NCI-H774 (cell line): ENCODE measurements at places on chromosomes 12 and 14.
A peak's percentile ranks its signal among the peaks of the same experiment; 100 is the strongest.

- no peak for DNase-seq
These were observed 27.6 kb upstream of the P2RX4 start for GRCh38 chr12:121182222-121182893.

DNA sequence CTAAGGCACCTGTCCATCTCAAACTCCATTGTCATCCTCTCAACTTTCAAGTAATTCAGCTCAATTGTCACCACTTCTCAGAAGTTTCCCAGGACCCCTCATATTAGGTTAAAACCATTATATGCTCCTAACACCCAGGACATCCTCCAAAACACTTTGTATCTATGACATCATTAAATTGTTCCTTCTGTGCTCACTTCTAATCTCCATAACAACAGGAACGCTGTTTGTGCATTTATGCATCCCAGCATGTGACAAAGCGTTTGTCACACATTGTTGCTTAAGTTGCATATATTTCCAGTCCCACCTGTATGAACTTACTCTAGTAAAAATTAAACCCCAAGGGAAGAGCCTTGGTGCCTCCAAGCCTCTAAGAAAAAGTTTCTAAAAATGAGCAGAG, 133.9 kb downstream of the TBX5 start:
- peak; percentile 35 for DNase-seq

- no peak for DNase-seq
These were observed 5.3 kb upstream of the TBX5 start for GRCh38 chr12:114411071-114411837.

- no peak for DNase-seq
These were observed 91.8 kb downstream of the ITPK1 start for GRCh38 chr14:93023802-93024434.

GRCh38 chr12:19529951-19530636, 90.8 kb downstream of the AEBP2 start:
- DNase-seq: no peak

- DNase-seq: no peak
These were observed 44.6 kb upstream of the PTGDR start for GRCh38 chr14:52222901-52223300.

- DNase-seq: no peak
These were observed 5.1 kb upstream of the TNFAIP2 start for GRCh38 chr14:103118018-103118662.

GRCh38 chr14:73027546-73027945, 640 bp upstream of the ZFYVE1 start:
- no peak for DNase-seq

- no peak for DNase-seq
These were observed 443.0 kb downstream of the RAD51B start for GRCh38 chr14:68262567-68262966.

DNA sequence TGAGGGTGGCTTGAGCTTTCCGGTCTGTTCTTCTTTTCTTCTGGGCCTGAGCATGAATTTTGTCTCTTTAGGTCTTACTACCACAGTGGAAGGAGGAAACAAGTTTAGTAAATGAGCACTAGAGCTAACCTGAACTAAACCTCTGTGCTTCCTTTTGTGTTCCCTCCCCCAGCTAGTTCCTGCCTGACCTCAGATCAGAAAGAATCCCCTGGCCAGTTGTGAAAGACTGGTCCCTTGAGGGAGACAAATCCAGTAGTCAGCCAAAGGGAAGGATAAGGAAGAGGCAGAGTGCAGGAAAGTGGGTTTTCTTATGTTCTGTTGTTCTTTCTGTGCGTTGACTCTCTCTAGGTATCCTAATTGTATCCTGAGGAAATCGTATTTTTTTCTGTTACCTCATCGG, 17.5 kb downstream of the ZNF664 start:
- DNase-seq: no peak

DNA sequence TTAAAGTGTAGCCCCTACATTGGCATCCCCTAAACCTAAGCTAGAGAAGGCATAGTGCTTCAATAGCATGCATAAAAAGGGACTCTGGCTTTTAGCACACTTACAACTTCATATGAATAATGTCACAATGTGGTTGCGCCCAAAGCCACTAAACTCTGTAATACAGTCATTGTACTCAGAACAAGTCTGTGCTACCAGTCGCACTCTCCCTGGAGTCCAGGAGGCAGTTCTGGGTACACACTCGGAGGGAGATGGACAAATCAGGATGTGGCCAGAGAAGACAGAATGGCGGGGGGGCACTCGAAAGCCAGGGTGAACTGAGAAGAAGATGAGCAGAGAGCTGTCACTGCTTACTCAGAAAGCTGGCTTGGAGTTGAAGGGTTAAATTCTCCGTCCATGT, 10.6 kb downstream of the SAMD4A start:
- no peak for DNase-seq

DNA sequence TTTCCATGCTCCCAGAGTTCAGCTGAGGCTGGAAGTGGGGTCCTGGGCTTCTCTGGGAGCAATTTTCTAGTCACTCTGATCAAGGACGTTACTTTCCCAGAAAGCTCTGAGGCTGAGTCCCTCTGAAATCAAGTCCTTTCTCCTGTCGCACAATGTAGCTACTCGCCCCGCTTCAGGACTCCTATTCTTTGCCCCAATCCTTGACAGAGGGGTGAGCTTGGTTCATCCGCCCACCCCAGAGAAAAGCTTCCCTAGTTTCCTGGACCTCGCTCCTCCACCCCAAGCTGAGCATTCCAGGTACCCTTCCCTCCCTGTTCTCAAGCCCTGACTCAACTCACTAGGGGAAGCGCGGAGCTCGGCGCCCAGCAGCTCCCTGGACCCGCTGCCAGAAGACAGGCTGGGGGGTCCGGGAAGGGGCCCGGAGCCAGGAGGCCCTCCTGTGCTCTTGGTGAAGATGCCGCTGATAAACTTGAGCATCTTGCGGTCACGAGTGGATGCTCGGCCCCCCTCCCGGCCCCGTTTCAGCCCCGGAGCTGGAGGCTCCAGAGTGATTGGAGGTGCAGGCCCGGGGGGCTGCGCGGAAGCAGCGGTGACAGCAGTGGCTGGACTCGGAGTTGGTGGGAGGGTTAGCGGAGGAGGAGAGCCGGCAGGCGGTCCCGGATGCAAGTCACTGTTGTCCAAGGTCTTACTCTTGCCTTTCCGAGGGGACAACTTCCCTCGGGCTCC, 1.6 kb downstream of the AGAP2 start:
- DNase-seq: no peak

- DNase-seq: no peak
These were observed 240.3 kb downstream of the MSRB3 start for GRCh38 chr12:65518771-65519170.

DNA sequence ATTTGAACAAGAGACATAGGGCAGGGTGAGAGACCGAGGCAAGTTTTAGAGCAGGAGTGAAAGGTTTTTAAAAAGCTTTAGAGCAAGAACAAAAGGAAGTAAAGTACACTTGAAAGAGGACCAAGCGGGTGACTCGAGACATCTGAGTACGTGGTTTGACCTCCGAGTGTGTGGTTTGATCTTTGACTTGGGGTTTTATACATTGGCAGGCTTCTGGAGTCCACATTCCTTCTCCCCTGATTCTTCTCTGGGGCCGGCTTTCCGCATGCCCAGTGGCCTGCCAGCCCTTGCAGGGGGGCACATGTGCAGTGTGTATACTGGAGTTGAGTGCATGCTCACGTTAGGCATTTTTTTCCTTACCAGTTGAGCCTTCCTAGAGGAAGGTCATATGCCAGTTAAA, 96.3 kb downstream of the SLC15A4 start:
- no peak for DNase-seq

- DNase-seq: peak; percentile 66
These were observed 67.2 kb downstream of the KDM2B start for GRCh38 chr12:121513464-121514183.

- DNase-seq: no peak
These were observed 47.5 kb downstream of the PAH start for GRCh38 chr12:102869571-102869970.

- no peak for DNase-seq
These were observed 332.9 kb downstream of the TMEM132D start for GRCh38 chr12:129570796-129571400.

DNA sequence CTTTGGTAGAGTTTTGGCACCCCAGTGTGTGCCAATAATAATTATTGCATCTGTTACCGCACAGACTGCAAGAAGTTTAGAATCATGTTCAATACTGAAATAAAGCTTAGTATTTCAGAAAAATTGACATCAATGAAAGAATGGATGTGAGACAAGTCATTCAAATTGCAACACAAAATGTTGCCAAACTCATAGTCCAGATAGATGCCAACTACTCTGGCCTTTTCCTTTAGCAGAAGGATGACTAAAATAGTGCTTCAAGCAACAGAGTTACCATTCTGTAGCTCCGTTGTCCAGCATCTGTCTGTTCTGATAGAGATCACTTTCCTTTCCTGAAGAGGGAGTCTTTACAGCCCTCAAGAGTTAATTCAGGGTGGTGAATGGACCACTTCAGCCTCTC, 77.5 kb downstream of the LIN7A start:
- no peak for DNase-seq

GRCh38 chr12:92466391-92467305, 236.1 kb upstream of the PLEKHG7 start:
- peak; percentile 56 for DNase-seq

GRCh38 chr14:76698631-76699030, 62.6 kb upstream of the VASH1 start:
- no peak for DNase-seq

DNA sequence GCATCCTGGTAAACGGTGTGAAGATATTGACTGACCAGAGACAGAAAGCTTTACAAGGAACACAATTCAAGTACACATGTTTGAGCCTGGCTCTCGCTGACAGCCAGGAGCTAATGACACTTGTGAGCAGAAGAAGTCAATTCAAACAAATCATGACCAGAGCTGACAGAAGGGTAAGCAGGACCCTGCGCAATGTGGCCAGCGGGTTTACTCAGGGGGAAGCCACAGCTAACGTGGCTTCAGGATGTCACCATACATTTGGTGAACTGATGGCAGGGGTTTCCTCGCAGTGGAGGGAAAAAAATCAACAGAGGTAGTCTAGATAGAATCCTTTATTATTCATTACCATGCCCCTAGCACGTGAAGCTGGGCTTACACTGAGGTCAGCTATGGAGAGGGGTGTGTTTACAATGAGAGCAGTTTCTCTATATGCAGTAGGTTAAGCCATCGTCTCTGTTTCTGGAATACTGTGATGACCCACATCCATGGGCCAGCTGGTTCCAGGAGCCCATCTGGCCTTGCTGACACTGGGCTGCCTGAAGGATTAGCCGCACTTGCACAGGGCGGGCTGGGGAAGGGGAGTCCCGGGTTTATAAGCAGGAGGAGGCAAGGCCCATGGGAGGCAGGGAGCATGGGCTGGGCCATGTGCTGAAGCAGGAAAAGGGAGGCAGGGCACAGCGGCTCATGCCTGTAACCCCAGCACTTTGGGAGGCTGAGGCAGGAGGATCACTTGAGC, 198.2 kb upstream of the PRMT8 start:
- DNase-seq: no peak

- no peak for DNase-seq
These were observed 105.9 kb downstream of the CALM1 start for GRCh38 chr14:90502760-90503159.

DNA sequence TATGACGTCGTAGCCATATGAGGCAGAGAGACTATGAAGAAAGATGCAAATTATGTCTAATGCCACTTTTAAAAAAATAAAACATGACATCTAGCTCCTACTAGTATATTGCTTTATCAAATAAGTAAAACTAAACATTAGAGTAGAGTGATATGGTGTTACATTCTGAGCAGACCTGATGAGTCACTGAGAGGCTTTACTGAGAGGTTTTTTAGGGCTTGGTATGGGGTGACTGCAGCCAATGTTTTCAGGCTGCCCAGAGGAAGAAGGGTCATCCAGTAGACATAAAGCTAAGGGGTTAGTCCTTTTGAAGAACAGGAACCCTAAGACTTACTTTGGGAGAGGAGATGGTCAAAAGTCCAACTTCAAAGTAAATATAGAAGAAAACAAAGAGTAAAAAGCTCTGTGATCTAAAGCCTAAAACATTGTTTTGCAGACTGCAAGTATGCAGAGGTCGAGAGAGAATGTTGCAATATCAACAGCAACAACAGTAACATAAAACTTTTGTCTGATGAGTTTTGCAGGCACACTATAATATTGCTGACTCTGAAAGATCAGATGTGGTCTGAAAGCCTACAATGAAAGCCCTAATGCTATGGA, 774.7 kb downstream of the TMTC2 start:
- DNase-seq: no peak

DNA sequence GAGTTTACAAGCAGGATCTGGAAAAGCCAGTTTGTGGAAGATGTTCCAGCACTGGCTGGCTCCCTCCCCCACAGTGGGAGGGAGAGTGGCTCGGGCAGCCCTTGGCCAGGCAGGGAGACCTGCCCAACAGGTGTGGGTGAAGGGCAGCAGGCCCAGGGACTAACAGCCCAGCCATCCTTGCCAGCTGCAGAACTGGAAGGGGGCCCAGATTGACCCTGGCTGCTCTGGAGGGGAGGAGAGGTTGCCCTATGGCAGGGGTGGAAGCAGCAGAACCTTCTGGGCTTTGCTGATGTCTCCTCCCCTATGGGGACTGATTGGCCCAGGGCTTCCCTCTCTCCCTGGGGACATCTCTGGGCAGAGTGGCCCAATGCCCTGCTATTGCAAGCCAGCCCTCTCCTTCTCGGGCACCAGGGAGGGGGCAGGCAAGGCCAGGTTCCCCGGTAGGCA, 20.5 kb downstream of the IRF2BPL start:
- no peak for DNase-seq

GRCh38 chr14:54845641-54846040, 57.0 kb downstream of the GCH1 start:
- DNase-seq: no peak

DNA sequence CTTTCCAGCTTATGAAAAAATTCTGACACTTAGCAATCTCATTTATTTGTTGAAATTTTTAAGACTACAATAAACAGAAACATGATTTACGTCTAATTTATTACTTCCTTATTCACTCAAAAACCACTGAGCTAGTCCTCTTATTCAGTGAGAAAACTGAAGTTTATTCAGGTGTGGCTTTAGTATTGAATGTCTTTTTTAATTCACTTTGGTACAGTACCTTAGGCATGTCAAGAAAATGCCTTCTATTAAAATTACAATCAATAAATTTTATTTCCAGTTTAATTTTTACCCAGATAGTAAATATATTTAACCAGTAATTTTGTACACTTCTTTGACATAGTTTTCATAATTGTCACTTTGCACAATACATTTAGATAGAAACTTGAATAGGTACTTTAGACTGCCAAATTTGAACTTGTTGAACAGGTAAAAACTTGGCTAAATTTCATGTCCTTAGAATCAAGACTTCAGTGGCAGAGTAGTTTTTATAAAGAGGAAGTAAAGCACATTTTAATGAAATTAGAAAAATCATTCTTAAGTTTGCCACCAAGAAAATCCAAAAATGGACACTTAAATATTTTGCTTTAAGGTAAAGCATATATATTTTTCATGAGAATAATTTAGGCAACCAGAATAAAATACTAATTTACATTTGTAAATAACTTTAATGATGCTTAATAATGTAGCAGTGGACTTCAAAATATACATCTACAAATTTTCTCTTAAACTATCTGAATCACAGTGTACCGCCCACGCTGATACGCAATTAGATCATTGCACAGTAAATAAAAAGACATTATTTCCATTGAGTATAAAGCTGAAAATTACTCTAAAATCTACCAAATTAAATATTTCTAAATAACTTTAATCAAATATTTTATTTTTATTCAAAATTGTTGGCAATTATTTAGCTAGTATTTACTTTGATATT, 159.1 kb downstream of the RASSF9 start:
- DNase-seq: no peak
